ENCODE measurements at places on chromosomes 13 and 19.
A peak's percentile ranks its signal among the peaks of the same experiment; 100 is the strongest.

- no peak for DNase-seq
These were observed 37.6 kb upstream of the RNF113B start for GRCh38 chr13:98214707-98215106.

GRCh38 chr19:54660306-54660705 is 2.5 kb upstream of the LILRB4 start:
- no peak for DNase-seq

- no peak for DNase-seq
These were observed 5.9 kb upstream of the GPR18 start for GRCh38 chr13:99264051-99264450.

- peak; percentile 89 for DNase-seq
These were observed 4.8 kb downstream of the SYT5 start for GRCh38 chr19:55175117-55175867.

DNA sequence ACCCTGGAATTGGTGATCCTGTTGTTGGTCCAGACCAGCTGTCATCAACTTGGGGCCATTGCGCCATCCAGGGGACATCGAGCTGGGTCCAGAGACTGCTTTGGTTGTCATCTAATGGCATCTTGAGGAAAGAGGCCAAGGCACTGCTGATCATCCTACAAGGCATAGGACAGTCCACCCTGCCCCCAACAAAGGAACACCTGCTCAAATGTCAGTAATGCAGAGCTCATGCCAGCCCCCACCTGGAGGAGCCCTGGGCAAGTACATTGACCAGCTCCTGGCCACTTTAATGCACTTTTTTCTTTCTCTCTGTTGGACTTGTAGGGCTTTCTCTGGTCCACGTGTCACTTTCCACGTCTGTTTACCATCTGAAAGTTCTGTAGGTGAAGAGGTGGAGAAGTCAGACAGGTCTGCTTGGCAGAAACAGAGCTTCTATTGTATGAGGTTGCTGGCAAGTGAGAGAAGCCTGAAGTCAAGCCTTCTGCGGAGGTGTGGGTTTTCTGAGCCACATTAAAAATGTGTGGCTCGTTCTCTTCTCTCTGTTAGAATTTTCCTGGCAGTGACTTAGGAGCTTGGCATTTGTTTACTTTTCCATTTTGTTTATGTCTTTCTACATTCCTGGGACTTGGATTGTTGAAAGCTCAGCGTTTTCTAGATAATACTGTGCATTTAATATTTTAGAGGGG is 124.0 kb upstream of the RNF113B start:
- no peak for DNase-seq

DNA sequence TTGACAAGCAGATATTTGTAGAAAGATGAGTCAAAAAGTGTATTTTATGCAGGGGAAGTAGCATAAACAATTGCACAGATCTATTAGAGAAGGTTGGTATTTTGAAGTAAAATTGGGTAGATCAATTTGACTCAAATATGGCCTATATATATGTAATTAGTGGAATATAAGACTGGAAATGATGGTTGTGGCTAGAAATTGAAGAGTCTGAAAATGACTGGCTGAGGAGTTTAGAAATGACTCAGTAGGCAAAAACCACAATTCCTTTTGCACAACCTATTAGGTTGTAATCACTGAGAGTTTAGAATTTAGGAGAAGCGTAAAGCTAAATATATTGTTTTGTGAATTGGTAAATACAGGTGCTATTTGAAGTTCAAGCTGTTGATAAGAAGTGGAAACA is 622.6 kb upstream of the PCDH20 start:
- DNase-seq, result no peak

- no peak for DNase-seq
These were observed 61.2 kb upstream of the MIR17HG start for GRCh38 chr13:91286317-91286716.

GRCh38 chr13:109644069-109644750 is 142.2 kb downstream of the IRS2 start:
- no peak for DNase-seq

DNA sequence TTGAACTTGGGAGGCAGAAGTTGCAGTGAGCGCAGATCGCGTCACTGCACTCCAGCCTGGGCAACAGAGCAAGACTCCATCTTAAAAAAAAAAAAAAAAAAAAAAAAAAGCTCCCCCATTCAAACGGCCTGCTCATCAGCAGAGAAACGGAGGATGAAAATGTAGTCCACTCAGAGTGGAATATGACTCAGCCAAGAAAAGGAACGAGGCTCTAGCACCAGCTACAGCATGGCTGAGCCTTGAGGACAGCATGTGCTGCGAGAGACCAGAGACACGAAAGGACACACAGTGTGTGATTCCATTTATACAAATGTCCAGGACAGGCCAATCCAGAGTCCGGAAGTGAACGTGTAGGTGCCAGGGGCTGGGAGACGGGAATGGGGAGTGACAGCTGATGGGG is 18.1 kb upstream of the MIER2 start:
- no peak for DNase-seq

DNA sequence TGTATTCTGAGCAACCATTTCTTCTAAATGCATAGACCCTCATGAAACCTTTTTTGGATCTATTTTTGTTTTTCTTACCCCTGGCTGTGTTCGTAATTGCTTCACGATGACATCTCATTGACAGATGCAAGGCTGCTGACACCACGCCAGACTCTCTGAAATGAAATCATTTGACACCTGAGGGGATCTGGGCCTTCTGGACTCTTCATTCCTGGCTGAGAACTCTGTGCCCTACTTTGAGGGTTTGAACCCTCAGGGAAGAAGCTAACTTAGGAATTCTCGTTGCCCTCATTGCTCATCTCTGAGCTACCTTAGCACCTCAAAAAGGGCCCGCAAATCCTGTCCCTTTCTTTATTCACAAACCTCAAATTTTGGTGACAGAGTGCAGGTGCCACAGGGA is 40.5 kb upstream of the NBEA start:
- no peak for DNase-seq

GRCh38 chr13:106466691-106467426 is 68.6 kb downstream of the EFNB2 start:
- DNase-seq, result peak; percentile 44

- DNase-seq, result no peak
These were observed 124.0 kb downstream of the STOML3 start for GRCh38 chr13:38866649-38867048.

GRCh38 chr13:108305655-108306054 is 36.1 kb downstream of the TNFSF13B start:
- no peak for DNase-seq
